Suprapubic skin (tissue), 4 donors: ENCODE measurements at places on chromosomes 1 and 21. TPM values are rescaled to one million over a fixed set of nuclear protein-coding genes. Genes with fewer than 3 reads are reported as not detected.

- H3K27me3 ChIP-seq: no peaks in the 10 kb centered on the region
- H3K27ac ChIP-seq: no peak overlapping the region
- H3K4me1 ChIP-seq: peaks cover 37% of the 10 kb centered on the region
- no peak for DNase-seq
Measured at GRCh38 chr1:204520834-204521709, 4.9 kb downstream of the MDM4 start.

Gene CFHR1
- total RNA-seq: not detected

GRCh38 chr1:173122958-173123852 is 72.5 kb upstream of the TNFSF18 start:
- no peaks in the 10 kb centered on the region for H3K36me3 ChIP-seq
- no peaks in the 10 kb centered on the region for H3K27me3 ChIP-seq
- peak; percentile 87 for DNase-seq
- H3K27ac ChIP-seq: peak overlapping the region; percentile 80

- no peak overlapping the region for H3K4me3 ChIP-seq
- no peaks in the 10 kb centered on the region for H3K36me3 ChIP-seq
- H3K27ac ChIP-seq: no peak overlapping the region
Measured at GRCh38 chr1:168972887-168973286, 133.6 kb upstream of the ATP1B1 start.

- no peak overlapping the region for H3K4me3 ChIP-seq
- no peaks in the 10 kb centered on the region for H3K4me1 ChIP-seq
- H3K36me3 ChIP-seq: no peaks in the 10 kb centered on the region
- H3K27ac ChIP-seq: no peak overlapping the region
- H3K27me3 ChIP-seq: no peaks in the 10 kb centered on the region
Measured at GRCh38 chr1:102434421-102434820, 437.7 kb upstream of the OLFM3 start.

GRCh38 chr1:84732520-84732919 is 42.3 kb upstream of the SSX2IP start:
- no peak for DNase-seq
- no peaks in the 10 kb centered on the region for H3K27me3 ChIP-seq
- no peaks in the 10 kb centered on the region for H3K4me1 ChIP-seq
- H3K4me3 ChIP-seq: no peak overlapping the region

Gene HLCS
- 8.7 TPM for total RNA-seq

DNA sequence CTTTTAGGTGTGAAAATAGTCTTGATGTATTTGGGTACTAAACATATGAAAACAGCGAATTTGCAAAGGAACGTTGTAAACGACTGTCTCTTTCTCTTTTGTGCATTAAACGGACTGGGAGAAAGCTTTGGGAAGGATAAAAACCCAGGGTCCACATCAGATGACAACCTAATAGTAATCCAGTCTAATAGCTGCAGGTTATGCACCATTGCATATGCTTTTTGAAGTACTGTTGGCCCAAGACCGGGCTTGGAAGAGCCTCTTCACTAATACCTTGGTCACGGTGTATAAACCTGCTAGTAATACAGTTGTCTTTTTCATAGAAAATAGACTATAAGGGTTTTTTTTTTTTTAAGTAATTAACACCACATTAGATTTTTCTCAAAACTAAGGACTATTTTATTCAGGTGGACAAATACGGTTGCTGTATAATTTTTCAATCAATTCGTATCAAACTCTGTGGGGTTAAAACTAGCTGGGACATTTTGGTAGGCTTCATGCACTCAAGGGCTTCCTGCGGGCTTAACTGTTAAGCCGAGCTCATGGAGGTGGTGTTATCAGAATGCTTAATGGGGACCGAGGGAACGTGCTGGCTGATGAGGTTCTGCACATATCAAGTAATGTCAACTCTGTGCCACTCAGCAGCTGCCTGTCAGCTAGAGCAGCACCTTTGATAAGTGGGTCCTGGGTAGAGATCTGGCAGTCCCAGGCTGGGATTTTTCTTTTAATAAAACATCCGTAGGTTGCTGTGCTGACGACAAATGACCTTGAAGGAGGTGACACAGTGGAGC is 2.1 kb downstream of the RYR2 start:
- no peak for DNase-seq
- peaks cover 40% of the 10 kb centered on the region for H3K27me3 ChIP-seq
- no peak overlapping the region for H3K27ac ChIP-seq
- no peaks in the 10 kb centered on the region for H3K36me3 ChIP-seq
- no peak overlapping the region for H3K4me3 ChIP-seq

Gene FAM131C
- 0.72 TPM for total RNA-seq

GRCh38 chr1:221809091-221810029 is 67.5 kb upstream of the DUSP10 start:
- no peaks in the 10 kb centered on the region for H3K27me3 ChIP-seq
- no peaks in the 10 kb centered on the region for H3K36me3 ChIP-seq
- H3K4me3 ChIP-seq: no peak overlapping the region
- no peak for DNase-seq
- H3K27ac ChIP-seq: no peak overlapping the region
- no peaks in the 10 kb centered on the region for H3K4me1 ChIP-seq
